ENCODE measurements at places on chromosomes 13 and 19. TPM values are rescaled to one million over a fixed set of nuclear protein-coding genes. Genes with fewer than 3 reads are reported as not detected.

The THSD1 gene
- total RNA-seq, result 12.5 TPM

The NAPA gene
- total RNA-seq, result 90.7 TPM

The KLK1 gene
- not detected for total RNA-seq

DNA sequence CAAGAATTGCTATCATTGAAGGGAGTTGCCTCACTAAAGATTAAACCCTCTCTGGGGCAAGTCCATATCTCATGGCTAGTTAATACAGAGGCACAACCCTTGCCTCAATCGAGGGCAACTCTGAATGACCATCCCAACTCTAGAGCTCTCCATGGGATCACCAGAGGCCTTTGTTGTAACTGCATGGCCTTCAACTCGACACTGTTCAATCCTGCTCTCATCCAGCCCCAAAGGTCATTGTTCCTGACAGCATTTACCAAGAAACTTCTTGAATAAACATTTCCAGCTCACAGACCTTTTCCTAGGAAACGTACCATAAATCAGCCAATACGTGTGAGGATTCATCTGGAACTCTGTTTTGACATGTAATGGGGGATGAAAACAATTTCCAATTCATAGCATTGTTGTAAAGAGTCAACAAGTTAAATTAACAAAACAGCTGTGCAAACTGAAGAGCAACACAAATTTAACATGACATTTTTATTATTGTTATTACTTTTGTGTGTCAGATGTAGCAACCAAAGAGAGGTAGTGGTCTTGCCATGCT lies 452.7 kb downstream of the SUCLA2 start:
- DNase-seq, result no peak

DNA sequence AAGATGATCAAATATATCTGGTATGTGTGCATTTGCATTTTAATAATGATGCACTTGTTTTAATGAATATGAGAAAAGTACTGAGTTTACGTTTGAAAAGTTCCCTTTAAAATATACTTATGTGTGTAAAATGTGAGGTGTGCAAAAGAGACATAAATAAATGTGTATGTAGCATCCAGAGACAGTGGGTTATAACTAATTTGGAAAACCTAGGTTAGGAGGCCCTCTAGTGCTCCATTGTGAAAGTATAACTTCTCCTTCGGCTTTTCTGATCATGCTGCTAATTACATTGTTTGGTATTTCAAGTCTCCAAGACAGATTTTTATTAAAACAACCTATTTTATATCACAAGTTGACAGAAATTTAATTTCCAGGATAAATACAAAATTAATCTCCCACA lies 30.1 kb downstream of the SCEL start:
- DNase-seq, result no peak

DNA sequence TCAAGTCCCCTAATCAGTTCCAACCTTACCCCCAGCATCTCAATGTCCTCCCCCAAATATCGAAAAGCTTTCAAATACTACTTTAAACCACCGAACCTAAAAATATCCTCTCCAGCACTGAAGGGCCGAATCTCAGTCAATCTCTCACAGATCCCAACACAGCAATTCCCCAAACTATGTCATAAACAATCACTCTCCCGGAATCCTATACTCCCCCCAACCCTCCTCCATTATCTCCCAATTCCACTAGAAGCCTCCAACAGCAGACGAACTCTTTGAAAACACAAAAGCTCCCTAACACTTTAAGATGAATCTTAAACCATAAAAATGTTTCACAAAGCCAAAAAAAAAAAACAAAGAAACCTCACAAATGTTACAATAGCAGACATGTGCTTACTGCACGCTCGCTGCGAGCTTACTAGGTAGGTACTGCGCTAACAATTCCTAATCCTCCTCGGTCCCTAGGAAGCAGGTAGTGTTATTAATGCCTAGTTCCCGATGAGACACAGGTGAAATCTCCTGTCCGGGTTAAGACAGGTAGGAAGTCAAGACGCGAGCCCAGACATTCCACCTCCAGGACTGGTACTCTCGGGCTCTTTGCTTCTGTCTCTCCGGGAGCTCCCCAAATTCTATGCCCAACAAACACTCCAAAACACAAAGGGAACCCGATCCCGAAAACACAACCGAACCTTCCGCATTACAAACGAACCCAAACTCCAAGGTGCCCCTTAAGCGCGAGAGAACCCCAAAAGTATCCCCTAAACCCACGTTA lies 14.2 kb downstream of the FBXO46 start:
- DNase-seq, result no peak

DNA sequence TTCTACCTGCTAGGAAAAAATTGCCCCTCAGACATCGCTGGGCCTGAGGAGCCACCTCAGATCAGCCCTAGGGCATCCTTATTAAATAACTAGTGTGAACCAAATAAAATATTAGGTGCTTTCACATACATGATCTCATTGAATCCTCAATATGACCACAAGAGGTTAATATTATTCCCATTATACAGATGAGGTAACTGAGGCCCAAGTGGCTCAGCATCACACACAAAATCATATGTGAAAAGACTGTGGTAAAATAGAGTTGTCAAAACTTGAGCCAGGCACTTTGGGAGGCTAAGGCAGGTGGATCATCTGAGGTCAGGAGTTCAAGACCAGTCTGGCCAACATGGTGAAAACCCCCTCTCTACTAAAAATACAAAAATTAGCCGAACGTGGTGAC lies 2.9 kb upstream of the DMKN start:
- no peak for DNase-seq

Data from chondrocyte (in vitro differentiated cells).